ENCODE measurements at places on chromosomes 2 and 18. TPM values are rescaled to one million over a fixed set of nuclear protein-coding genes. Genes with fewer than 3 reads are reported as not detected.

The DOCK10 gene
- total RNA-seq: 23.9 TPM

The DNMT3A gene
- 4.3 TPM for total RNA-seq

The GAREM1 gene
- 9.5 TPM for total RNA-seq

The ATOH8 gene
- total RNA-seq: 0.89 TPM

The PLA2R1 gene
- 22.8 TPM for total RNA-seq

The RFTN2 gene
- total RNA-seq: 0.87 TPM

The ANKRD62 gene
- not detected for total RNA-seq

The NOTO gene
- total RNA-seq: not detected

The SULT1C2 gene
- total RNA-seq: not detected

The GATA6 gene
- 1.8 TPM for total RNA-seq
